Adrenal gland (tissue), 19 donors: ENCODE measurements at places on chromosomes 12 and 14. TPM values are rescaled to one million over a fixed set of nuclear protein-coding genes. Genes with fewer than 3 reads are reported as not detected.

Gene IL22
- polyA plus RNA-seq, result not detected

Gene DENND5B
- 4.2 TPM for polyA plus RNA-seq

Gene SERPINA1
- 11.2 TPM for polyA plus RNA-seq

Gene EPYC
- polyA plus RNA-seq, result not detected

Gene LRP1
- polyA plus RNA-seq, result 59.2 TPM

Gene COQ5
- polyA plus RNA-seq, result 34.2 TPM

Gene HCFC2
- polyA plus RNA-seq, result 21.0 TPM

Gene FKBP3
- 105 TPM for polyA plus RNA-seq

Gene SFSWAP
- 60.9 TPM for polyA plus RNA-seq

Gene B4GALNT3
- polyA plus RNA-seq, result 38.5 TPM

Gene GNB3
- polyA plus RNA-seq, result 1.0 TPM

Gene LMBR1L
- polyA plus RNA-seq, result 121 TPM

Gene OR4K15
- not detected for polyA plus RNA-seq

Gene CCDC38
- polyA plus RNA-seq, result 0.44 TPM

Gene EIF2S3B
- polyA plus RNA-seq, result 0.10 TPM

Gene GPR84
- polyA plus RNA-seq, result 0.93 TPM

Gene TMEM117
- 1.9 TPM for polyA plus RNA-seq

Gene PPHLN1
- polyA plus RNA-seq, result 71.1 TPM

Gene CYP27B1
- 3.8 TPM for polyA plus RNA-seq

Gene OTX2
- polyA plus RNA-seq, result not detected

Gene AKAP6
- 1.6 TPM for polyA plus RNA-seq

Gene CACNA2D4
- polyA plus RNA-seq, result 3.1 TPM
